Occipital lobe (tissue), 3 donors: ENCODE measurements at places on chromosomes 13 and 19.

- DNase-seq: no peak
These were observed 469.8 kb downstream of the DCT start for GRCh38 chr13:94009701-94010100.

- no peak for DNase-seq
These were observed 247.4 kb downstream of the OXGR1 start for GRCh38 chr13:96746886-96747285.

GRCh38 chr19:33376941-33377557, 3.5 kb downstream of the CEBPG start:
- no peak for DNase-seq

GRCh38 chr19:18735324-18735723, 51.8 kb downstream of the CRTC1 start:
- DNase-seq: no peak

DNA sequence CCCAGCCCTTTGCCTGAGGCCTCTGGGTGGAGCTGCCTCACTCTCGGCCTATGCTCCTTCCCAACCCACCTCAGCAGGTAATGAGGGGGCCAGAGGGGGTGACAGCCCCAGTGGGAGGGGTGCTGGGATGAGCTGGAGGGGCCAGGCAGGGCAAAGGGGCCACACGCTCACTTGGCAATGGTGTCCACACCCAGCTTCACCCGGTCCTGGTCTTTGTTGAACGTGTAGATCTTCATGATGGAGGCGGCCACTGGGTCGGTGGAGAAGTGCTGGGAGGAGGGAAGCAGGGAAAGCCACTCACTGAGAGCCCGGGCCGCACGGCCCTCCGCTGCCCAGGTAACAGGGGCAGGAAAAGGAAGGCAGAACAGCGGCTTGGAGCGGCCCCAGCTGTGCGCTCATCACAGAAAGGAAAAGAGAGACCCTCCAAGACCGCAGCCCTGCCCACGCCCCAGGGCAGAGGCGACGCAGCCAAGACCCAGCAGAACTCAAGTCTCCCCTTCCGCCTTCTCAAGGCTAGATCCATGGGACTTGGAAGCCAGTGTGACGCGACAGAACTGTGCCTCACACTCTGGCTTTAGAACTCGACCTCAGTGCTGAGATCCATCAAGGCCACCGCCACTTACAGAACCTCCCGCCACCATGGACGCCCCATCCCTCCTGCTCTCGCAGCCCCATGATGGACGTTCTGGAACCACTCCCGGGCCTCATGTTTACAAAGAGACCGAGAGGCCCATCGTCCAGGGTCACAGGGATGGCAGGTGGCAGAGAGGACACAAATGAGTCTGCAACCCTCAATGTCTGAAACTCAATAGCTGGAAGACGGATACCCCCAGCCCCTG, 9.2 kb downstream of the UBXN6 start:
- DNase-seq: no peak

DNA sequence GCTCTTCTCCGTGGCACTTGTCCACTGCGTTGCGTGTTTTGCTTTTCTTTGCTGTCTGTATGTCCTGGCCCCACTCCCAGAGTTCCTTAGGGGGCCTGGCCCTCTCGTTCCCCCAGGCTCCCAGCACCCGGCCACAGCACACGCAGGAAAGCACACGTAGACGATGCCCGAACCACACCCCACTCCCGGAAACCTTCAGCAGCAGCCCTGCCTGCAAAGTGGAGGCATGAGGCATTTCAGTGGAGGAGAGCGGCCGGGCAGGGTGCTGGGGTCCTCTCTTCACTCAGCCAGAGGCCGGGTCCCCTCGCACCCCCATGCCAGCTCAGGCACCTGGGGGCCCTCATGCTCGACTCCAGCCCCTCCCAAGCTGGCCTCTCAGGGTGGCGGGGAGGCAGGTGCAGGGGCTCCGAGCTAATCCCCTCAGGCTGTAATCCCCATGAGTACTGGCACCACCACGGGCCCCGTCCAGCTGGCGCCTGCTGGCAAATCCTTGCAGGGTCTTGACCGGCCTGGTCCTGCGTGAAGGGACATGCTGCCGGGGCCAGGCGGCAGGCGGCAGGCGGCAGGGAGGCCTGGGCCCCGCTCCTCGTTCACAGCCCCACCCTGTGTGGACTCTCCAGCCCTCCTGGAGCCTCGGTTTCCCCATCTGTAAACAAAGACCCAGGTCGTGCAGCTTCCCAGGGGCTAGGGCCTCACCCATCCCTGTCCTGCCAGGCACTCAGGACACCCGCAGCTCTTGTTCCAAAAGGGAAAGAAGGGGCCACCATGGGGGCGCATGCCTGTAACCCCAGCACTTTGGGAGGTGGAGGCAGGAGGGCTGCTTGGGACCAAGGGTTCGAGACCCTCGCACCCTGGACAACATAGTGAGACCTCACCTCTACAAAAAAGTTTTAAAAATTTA, 7.0 kb downstream of the PIP5K1C start:
- no peak for DNase-seq

GRCh38 chr19:38209152-38209551, 14.9 kb downstream of the DPF1 start:
- no peak for DNase-seq

- DNase-seq: no peak
These were observed 75.2 kb downstream of the RXFP2 start for GRCh38 chr13:31814536-31814935.

DNA sequence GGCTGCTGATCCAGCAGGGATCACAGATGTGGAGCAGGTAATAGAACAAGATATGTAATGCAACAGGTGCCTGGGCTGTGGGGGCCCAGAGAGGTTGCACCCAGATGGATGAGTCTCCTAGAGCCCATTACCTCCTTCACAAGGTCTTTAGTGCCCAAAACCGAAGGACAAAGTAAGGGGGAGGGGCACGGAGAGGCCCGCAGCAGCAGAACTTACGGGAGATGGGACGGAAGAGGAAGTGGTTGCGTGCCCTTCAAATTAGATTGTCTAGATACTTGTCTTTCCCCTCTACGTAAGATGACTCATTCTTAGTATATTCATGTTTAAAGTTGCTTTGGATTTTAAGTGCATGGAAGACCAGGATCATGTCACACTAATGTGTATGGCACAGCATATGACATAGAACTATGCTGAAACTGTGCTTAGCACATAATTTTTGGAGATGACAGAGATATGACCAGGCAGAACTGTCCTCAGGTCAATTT, 5.7 kb upstream of the MRPS31 start:
- DNase-seq: no peak

- DNase-seq: no peak
These were observed at the start of gene ALOX5AP for GRCh38 chr13:30735025-30735871. Gene ALOX5AP (plus strand): TSS chr13:30735543. CDS start chr13:30735606, 63 bp downstream.

DNA sequence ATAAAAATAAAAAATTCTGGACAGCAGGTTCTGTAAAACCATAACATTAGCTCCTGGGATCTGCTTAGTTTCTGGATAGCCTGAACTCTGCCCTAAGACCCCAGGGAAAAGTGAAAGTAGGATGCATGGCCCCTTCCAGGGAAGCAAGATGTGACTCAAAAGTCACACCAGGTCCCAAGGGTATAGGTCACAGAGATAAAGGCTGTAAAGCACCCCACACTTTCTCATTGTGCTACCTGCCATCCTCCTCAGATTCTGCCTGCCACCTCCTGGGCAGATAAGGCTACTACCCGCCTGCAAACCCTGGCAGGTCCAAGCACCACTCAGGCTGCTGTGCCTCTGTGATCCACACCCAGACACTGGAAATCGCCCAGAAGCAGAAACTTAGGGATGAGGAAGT, 20.6 kb downstream of the FFAR2 start:
- DNase-seq: peak; percentile 6

DNA sequence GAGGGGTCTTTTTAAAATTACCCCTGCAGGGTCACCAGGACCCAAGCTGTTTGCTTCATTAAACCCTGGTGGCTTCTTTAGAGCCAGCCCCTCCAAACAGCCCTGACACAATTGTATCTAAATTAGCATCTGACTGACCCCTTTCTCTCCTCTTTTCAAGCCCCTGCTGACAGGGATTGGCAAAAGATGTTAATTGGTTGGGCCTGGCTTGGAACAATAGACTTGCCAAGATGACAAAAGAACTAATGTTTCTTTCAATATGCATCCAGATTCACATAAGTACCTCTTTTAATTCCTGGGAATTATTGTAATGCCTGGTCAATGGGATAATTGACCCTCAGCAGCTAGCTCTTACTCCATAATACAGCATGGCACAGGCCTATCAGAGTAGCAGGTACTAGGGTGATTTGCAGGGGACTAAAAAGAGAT, 140.8 kb downstream of the SHISA2 start:
- no peak for DNase-seq

- DNase-seq: no peak
These were observed 2.3 kb downstream of the AMH start for GRCh38 chr19:2251106-2252054.

DNA sequence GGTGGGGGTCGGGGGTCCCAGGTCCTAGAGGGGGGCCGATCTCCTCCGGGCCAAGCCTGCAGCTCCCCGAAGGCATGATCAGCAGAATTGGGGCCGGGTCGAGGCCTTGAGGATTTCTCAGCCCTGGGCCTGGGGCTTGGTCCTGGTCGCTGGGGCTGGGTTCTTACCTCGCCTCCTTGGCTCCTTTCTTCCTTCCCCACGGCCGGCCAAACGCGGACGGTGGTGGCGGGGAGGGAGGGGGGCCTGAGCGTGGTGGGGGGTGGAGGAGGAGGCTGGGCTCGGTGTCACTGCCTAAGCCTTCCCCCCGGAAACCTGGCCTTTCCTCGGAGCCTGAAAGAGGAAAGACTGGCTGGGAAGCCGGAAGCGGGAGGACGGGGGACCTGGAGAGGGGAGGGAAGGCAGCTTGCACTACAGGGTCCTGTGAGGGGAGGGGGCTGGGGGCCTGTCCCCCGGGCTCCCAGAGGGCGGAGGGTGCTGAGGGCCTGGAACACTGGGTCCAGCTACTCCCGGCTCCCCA, at the start of gene ZNF579:
ZNF579 (minus strand) TSS at position 221 of the 517 bp plus-strand sequence. CDS start 1,209 bp downstream, outside the sequence.
- peak; percentile 90 for DNase-seq

GRCh38 chr19:11005521-11005920, 44.7 kb downstream of the SMARCA4 start:
- DNase-seq: no peak

- no peak for DNase-seq
These were observed 7.5 kb upstream of the WDR88 start for GRCh38 chr19:33124207-33125098.

- no peak for DNase-seq
These were observed 20.4 kb downstream of the CHERP start for GRCh38 chr19:16521715-16522289.

GRCh38 chr19:18510216-18510615, 11.7 kb downstream of the ELL start:
- no peak for DNase-seq

GRCh38 chr13:93786846-93787489, 560.4 kb downstream of the GPC6 start:
- no peak for DNase-seq

DNA sequence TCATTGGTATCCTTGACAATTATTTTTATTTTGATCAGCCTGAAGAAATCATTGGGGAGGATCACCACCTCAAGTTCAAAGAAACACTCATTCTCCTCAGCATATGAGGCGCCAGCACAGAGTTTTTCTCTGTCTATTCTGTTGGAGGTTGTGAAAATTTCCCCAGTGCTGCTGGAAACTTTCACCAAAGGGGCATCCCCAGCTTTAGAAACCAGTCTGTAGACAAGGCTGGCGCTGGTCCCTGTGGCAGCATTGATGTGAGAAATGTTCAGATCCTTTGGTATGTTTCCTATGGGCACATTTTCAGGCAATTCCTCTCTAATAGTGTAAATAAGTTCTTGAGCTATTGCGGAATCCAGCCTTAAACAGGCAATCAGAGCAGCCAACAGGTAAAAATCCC, 2.1 kb downstream of the PCDH9 start:
- no peak for DNase-seq

DNA sequence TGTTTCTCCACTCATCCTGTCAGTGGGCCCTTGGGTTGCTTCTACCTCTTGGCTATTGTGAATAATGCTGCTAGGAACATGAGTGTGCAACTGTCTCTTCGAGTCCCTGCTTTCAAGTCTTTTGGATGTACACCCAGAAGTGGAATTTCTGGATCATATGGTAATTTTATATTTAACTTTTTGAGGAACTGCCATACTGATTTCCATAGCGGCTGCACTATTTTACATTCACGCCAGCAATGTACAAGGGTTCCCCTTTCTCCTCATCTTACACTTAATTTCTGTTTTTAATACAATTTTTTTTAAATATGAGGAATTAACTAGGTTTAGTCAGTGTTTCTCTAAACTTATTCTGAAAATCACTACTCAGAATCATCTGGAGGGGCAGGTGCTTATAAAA, 24.2 kb upstream of the SLC46A3 start:
- DNase-seq: no peak

- no peak for DNase-seq
These were observed 516.7 kb upstream of the MIR17HG start for GRCh38 chr13:90830782-90831181.

DNA sequence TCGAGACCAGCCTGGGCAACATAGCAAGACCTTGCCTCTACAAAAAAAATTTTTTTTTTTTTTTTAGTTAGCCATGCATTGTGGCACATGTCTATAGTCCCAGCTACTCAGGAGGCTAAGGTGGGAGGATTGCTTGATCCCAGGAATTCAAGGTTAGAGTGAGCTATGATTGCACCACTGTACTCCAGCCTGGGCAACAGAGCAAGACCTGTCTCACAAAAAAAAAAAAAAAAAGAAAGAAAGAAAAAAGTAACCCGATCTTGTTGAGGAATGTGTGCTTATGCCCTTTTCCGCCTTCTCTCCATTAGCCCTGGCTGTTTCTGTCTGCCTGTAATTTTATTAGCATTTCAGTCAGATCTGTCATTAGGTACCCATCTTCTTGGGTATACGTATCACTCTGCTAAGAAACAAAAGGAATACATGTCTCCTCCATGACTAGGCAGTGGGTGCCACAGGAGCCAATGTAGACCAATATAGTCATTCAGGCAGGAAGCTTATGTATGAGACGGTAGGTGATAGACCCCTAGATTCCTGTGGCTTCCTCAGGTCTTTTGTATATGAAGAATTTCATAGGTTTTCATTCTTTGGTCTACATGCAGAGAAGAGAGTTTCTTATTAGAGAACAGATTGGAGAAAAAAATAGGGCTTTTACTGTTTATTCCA, 59.6 kb upstream of the NPAS1 start:
- DNase-seq: no peak

- no peak for DNase-seq
These were observed 6.4 kb downstream of the LYL1 start for GRCh38 chr19:13095934-13096927.

DNA sequence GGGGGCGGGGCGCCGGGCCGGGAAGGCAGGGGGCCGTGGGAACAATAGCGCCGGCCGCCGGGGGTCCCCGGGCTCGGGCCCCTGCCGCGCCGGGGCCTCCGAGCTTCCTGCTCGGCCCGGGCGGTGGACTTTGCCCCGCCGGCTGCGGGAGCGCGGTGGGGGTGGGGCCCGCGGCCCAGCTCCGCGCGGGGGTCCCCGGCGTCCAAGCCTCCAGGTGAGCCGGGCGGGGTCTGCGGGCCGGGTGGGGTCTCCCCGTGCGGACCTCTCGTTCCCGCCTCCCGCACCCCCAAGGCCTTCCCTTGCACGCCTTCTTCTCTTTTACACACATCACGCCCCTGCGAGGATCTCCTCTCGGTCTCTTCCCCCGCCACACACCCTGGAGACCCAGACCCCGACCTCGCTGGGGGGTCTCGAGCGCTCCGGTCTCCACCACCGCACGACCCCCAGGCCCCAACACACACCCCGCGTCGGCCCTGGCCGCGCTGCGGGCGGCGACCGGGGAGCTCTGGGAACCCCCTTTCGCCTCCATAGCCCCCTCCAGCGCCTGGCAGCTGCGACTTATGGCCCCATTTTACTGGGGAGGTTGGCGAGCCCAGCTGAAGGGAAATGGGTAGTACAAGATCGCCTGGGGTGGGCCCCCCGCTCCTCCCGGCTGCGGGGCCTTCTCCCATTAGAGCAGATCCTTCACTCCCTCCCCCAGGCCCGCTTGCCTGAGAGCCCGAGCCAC, 711 bp downstream of the CAMSAP3 start:
- no peak for DNase-seq
